ENCODE measurements at places on chromosomes 12 and 14.

DNA sequence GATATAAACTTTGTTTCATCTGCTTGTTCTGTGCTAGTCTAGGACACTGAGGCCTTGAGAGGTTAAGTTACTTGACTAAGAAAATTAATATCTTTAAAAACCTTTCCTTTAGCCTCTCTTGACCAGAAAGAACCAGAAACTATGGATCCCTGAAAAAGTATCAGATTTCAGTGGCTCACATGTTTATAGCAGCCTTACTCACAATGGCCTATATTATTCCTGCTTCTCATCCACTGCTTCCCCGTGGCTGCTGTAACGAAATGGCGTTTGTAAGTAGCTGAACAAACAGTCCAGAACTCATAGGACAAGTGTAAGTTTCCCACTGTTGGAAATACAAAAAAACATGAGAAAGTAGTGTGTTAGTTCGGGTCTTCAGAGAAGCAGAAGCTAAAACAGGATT is 3.2 kb upstream of the PYGL start:
- DNase-seq, result no peak

DNA sequence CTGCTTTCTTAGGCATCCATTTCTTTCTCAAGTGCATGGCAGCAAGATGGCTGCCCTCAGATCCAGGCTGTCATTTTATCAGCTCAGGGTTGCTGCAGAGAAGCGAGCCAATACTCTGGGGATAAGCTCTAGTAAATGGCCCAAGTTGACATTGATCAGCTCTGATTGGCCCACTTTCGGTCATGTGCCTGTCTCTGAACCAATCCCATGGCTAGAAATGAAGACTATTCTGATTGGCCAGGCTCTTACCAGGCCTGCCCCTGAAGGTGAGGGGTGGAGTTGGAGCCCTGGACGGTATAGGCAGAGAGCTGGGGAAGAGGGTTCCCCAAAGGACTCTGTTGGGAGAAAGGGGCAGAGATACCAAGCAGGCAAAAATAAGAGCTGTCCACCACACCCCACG is 41.4 kb downstream of the MYO1H start:
- DNase-seq, result no peak

GRCh38 chr14:99026471-99026870 is 245.5 kb downstream of the BCL11B start:
- no peak for DNase-seq

DNA sequence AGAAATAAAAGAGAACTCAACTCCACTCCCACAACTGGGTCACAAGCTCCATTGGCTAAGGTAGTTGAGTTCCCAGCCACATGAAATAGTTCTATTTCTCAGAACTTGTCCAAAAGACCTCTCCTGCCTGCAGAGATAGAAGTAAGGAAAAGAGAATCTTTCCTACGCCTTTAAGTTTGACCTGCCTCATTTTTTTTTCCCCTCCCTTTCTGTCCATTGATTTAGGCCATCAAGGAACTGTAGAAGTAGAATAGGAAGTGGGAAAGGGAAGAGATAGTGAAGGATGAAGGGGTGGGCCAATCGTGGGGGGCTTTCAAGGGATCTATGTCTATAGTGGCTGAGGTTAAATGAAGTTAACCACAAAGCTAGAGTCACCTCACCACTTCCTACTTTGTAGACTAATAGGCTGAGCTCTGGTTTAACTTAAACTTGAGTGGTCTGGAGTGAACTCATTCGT is 13.9 kb upstream of the NUDT4 start:
- no peak for DNase-seq

DNA sequence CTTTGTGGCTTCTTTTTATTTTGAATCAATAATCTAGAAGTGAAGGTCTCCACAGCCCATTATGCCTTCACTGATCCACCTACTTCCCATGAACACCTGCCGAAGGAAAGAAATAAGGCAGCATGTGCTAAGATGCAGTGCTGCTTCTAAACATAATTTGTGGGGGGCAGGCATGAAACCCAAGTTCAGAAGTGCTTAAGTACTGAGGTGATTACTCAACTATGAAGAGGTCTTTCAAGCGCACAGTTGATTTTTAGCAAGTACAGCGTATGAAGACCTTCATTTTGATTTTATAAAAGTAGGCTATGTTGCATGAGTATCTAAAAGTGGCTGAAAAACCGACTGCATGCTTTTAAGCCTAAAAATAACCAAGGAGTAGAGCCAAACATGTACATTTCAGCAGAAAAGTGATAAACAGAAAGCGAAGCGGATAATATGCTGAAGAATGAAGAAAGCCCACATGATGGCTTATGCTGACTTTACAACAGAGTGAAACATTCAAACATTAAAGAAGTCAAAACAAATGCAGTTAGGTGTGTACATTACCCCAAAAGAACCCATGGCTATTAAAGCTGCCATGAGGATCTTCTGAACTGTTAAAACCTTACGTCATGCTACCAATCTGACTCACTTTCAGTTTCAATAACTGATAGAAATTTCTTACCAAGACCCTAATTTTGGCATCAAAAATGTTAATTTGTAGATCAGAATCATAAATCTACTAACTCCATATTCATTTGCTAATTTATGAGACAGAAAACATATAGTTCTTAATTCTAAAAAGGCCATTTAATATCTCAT is 29.3 kb downstream of the KICS2 start:
- DNase-seq, result no peak

DNA sequence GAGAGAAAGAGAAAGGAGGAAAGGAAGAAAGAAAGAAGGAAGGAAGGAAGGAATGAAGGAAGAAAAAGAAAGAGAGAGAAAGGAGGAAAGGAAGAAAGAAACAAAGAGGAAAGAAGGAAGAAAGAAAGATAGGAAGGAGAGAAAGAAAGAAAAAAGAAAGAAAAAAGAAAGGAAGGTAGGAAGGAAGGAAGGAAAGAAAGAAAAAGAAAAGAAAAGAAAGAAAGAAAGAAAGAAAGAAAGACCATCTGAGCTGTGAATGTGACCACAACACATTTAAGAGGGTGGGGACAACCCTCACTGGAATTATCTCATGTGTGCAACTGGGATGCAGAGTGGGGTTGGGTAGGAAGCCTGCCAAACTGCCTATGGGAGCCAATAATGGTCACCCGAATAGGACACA is 36.0 kb upstream of the BATF start:
- no peak for DNase-seq

- DNase-seq, result no peak
Measured at GRCh38 chr12:79643821-79644220, 46.9 kb downstream of the PAWR start.

GRCh38 chr14:103519043-103519836 is 3.4 kb downstream of the CKB start:
- DNase-seq, result no peak

- DNase-seq, result no peak
Measured at GRCh38 chr14:40394634-40395340, 962.6 kb upstream of the FBXO33 start.

- peak; percentile 99 for DNase-seq
Measured at GRCh38 chr14:85415015-85415712, 114.8 kb upstream of the FLRT2 start.

DNA sequence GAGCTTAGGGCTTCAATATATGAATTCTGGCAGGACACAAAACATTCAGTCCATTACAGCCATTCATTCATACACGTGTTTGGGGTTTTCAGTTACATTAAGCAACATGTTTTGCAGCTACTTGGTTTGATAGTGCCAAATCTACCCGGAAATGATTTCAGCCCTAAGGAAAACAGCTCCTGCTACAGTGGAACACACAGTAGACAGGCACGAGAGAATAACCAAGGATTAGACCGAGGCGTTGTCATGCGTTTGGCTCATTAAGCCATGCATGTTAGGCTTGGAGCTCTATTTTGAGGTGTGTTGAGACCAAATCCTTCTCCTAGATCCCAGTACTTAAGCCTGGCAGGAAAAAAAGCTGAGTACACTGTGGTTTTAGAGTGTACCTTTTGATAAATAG is 177.4 kb downstream of the PRKCH start:
- DNase-seq, result no peak

DNA sequence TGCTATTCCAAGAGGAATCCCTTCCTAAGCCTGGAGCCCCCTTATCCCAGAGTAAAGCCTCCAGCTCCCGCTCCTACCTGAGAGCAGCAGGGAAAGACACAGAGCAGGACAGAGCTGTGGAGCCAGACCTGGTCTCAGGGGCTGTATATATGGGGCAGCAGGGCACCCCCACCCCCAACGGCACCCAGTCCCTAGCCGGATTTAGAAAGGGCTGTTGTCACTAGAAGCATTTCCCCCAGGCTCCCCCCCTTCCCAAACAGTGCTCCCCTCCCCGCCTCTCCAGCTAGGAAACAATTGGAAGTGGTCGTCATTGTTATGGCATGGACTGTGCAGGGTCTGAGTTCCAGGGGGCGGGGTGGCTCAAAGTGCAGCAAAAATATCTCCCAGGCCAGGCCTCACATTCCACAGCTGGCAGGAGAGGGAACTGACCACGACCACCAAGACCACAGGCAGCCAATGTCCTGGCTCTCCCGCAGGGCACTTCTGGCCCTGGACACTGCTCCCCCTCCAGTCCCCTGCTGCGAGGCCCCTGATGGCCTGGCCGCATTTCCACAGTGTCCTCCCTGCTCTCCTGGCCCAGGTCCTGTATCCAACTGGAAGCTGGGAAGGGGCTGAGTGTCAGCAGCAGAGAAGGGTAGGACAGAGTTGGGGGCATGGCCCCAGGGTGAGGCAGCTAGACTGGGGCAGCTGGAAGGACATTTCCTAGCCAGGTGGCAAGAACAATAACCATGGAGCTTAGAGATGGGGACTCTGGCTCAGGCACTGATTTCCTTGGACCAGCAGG is at the start of gene MYH7:
Gene MYH7 (minus strand): TSS at position 118 of the 784 bp plus-strand sequence. CDS start 1,928 bp downstream, outside the sequence.
- no peak for DNase-seq

DNA sequence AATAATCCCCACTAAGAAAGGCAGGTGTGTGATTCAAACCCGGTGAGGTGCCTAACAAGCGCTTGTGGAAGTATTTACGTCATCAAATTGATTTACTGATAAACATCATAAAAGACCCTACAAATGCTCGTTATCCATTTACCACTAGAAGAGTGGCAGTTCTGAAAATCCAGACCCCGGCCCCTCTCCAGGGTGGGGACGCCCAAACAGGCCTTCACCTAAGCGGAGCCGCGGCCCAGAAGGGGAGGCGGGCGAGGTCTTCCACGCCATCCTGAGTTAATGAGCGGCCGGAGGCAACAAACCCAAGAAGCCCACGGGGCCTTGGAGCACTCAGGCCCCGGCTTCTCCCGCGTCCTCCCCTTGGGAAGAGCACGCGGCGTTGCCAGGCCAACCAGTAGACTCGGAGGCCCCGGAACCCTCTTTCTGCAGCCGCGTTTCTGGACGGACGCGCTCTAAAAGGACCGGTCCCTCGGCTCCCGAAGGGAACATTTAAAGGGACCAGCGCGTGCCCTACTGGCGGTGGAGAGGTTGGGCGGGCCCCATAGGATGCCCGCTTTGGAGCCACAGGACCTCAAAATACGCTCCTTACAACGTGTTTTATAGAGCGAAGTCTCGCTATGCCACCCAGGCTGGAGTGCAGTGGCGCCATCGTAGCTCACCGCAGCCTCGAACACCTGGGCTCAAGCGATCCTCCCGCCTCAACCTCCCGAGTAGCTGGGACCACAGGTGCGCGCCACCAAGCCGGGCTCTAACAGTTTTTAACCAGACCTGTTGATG is 3.5 kb downstream of the PTPN21 start:
- no peak for DNase-seq

DNA sequence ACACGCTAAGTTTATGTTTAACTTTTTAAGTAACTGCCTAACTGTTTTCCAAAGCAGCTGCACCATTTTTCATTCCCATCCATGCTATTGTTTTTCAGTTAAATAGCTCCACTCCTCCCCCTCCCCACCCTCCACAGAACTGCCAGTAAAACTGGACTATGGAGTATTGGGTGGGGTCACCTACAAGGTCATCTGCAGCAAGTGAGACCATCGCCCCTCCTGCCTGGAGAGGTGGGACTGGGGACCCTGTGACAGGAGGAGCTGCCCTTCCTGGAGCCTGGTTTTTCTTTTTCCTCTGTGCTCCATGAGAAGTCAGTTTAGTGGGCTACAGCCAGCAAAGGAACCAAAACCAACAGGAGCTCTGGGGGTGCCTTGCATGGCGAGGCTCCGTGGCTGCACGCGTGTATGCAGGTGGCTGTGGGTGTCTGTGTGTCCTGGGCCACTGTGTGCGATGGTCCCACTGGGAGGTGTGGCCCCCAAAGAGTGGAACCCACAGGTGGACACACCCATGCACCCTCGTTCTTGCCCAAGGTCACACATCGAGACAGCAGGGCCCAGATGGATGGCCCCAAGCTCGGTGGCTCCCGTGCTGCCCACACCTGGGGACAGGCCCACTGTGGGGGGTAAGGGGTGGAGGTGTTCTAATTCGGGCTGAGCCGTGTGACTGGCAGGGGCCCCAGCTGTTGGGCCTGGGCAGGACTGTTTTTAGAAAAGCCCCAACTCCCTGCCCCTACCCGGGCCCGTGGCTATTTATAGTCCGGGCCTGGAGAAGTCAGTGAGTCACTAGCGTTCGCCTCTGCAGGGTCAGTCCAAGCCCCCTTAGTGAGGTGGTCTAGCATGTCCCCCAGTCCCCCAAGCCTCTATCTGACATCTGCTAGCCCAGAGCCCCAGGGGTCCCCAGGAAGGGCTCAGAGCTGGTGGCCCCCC is 2.3 kb upstream of the ADSS1 start:
- no peak for DNase-seq

- DNase-seq, result no peak
Measured at GRCh38 chr12:12442548-12443071, 85.7 kb downstream of the BORCS5 start.

GRCh38 chr12:114984634-114985061 is 300.7 kb upstream of the TBX3 start:
- no peak for DNase-seq

DNA sequence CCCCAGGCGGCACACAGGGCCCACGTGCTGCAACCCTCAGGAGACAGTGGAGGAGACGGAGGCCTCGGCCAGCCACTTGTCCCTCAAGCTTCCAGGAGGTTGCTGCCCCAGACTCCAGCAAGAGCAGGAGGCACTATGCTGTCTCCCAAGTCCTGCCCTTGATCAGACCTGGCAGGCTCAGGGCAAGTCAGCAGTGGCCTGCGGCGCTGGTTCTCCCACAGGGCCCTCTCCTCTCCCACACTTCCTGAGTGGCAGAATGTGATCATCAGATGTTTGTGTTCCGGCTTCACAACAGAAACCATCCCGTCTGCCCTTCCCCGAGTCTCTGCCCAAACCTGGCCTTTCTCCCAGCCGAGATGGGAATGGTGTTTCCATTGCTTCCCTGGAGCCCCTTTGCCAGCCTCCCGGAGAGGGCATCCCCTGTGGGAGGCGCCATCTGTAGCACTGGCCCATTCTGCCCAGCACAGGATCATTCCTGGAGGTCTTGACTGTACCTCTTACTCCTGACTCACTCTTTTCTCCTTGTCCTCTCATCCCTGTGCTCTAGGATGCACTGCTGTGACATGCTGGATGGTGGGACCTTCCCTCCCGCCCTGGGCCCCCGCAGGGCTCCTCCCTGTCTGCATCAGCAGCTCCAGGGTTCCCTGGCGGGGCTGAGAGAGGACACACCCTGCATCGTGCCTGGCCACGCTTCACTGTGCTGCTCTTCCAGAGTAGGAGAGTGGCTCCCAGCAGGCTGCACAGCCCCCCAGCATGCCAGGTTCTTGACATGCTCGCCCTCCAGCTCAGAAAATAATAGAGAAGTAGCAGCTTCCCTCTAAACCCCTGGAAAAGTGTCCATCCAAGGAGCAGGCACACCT is 114.7 kb upstream of the FKBP4 start:
- DNase-seq, result no peak

All from epithelial cell of prostate (primary cell).